ENCODE measurements at places on chromosomes 1 and 21.
A peak's percentile ranks its signal among the peaks of the same experiment; 100 is the strongest.

- no peak for DNase-seq
These were observed 131.4 kb upstream of the COL6A1 start for GRCh38 chr21:45850181-45850580.

- DNase-seq, result no peak
These were observed 536 bp upstream of the EXO1 start for GRCh38 chr1:241847540-241847795.

GRCh38 chr1:70358921-70359564, 4.5 kb upstream of the ANKRD13C start:
- DNase-seq, result no peak

DNA sequence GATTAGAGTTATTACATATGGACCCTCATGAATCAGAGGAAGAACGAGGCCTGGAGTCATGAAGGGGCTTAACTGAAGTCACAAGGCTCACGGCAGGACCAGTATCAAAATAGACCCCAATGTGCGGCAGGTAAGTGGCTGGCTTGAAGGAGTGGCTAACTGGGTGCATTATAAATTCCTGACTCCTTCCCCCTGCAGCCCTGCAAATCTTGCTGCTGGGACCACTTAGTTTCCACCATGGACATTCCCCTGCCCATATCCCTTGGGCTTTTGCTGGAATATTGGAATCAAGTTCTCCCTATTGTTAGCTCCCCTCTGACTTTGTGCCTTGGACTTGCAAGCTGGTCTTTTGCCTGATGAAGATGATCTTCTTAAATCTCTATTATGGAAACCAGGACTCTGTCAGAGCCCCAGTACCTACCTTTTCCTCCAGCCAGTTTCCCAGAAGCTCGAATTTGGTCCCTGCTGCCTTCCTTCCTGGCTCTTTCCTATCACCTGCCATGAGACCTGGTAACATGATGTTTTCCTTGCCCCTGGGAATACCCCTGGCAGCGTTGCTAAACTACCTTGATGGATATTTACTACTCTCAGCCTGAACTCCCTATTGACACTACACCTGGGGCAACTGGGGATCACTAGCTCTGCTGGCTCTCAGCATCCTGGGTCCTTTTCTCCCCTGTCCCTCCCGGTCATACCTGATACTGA, 156.0 kb upstream of the JUN start:
- DNase-seq, result no peak

DNA sequence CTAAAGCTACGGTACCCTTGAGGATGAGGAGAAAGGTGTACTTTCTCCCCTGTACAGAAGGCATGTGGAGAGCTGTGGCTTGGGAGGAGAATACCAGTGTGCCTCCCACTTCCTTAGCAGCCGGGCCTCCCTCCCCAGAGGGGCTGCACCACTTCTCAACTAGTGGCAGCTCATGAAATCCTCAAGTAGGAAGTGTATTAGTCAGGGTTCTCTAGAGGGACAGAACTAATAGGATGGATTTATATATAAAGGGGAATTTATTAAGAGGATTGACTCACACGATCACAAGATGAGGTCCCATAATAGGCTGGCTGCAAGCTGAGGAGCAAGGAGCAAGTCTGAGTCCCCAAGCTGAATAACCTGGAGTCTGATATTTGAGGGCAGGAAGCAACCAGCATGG, 53.1 kb upstream of the PPP2R5A start:
- DNase-seq, result no peak

DNA sequence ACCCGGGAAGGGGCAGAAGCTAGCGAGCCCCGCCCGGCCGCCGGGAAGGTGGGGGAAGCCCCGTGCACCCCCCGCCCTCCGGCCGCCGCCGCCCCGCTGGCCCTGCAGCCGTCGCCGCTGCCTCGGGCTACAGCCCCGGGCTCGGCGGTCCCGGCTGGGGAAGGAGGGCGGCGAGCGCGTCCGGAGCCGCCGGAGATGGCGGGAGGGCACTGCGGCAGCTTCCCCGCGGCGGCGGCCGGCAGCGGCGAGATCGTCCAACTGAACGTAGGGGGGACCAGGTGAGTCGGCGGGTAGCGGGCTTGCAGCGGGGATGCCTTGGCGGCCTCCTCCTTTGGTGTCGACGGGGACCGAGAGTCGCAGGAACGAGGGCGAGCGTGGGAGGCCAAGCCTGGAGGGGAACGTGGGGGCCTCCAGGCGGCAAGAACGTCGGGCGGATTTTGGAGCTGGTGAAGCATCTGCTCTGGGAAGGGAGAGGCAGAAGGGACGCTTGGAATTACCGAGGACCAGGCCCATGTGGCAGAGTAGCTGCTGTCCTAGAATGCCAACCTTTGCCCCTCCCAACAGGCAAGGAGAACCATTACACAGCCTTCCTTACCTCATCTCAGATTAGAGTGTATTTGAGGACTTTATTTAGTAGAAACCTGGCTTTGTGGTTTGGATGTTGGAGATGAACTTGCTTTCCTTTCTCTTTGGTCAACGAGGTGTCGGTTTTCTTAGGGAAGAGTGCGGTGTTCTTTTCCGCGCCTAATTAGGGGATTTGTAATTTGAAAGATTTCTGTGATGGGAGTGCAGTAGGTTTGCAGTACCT, 591 bp downstream of the KCTD3 start:
- DNase-seq, result peak; percentile 18

- DNase-seq, result no peak
These were observed 108.4 kb downstream of the HHAT start for GRCh38 chr1:210437111-210437510.

GRCh38 chr1:90761781-90762589, 44.9 kb upstream of the BARHL2 start:
- DNase-seq, result no peak

GRCh38 chr1:2962061-2962460, 59.2 kb upstream of the ACTRT2 start:
- no peak for DNase-seq

DNA sequence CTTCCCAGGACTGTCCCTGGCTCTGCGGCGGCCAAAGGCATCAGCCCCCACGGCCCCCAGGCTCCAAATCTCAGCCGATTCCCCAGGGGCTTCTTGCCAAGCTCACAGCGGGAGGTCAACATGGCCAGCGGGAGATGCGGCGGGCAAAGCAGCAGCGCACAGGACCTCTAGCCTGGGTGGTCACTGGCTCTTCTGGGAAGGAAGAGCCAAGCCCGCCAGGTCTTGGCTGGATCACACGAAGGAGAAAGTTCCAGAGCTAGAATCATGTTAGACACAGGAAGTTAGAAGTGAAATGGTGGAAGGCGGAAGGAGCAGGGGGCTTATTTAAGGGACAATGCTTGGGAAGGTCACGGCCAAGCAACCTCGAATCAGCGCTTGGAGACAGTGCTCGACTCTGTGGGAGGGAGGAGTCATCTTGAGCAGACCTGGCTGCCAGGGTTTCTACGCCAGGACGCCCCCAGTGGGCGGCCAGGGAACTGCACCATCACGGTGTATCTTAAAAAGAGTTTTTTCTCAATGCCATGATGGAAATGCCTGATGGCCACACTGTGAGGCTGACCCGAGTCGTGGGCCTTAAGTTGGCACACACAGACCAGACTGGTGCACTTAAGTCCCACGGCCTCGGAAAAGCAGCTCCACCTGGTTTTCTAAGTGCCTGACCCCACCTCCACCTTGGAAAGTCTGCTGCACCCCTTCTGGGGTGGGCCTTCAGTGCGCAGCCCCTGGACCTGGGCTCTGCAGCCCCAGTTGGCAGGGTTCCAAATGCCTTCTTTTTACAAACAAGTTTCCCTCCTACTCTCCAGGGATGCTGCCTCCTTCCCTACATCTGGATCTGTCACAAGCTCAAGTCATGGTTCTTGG, 29.3 kb downstream of the SLC66A1 start:
- DNase-seq, result no peak

- DNase-seq, result no peak
These were observed 127.9 kb downstream of the PTPRU start for GRCh38 chr1:29364101-29364678.

DNA sequence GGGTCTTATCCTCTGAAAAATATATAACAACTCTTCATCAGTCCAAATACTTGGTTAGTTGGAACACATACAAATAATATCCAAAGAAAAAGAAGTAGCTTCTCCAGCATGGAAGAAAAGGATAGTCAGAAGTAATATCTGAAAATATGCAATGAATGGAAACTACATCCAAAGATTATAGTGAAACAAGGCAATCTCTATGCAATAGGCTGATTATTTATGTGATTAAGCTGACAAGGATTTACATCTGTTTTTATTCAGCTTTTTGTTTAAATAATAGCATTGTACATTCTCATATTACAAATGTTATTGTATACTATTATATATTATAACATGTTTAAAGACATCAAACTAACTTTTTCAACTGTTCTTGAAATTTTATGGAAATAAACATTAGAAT, 15.3 kb upstream of the TGFBR3 start:
- no peak for DNase-seq

GRCh38 chr1:117959364-117959763, 29.8 kb downstream of the WDR3 start:
- no peak for DNase-seq

DNA sequence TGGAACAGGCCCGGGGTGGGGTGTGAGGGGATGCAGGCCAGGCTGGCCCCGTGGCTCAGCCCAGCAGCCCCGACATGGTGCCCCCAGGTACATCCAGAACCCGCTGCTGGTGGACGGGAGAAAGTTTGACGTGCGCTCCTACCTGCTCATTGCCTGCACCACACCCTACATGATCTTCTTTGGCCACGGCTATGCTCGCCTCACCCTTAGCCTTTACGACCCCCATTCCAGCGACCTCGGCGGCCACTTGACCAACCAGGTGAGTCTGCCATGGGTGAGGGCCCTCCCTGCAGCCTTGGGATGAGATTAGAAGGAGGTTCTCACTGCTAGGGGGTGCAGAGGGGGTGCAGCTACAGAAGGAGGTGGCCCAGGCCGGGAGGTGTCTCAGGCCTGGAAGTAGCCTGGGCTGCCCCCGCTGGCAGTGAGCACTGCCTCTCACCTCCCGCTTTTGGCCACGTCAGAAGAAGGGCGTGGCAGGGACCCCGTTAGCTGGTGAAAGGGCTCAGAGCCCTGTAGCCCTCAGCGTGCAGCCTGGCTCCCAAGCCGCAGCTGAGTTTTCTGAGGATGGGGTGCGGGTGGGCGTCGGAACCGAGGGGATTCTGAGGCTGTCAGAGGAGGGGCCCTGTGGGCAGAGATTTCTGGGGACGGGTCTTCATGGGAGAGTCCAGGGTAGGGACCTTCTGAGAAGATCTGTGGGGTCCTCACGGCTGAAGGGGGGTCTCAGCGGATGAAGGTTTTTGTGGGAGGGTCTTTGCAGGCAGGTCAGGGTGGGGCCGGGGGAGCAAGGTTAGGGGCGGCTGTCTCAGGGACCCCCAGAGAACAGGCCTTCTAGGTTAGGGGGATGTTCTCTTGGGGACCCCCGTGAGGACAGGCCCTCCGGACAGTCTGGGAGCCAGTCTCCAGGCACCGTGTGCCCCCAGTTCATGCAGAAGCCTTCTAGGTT, 10.4 kb downstream of the TTLL10 start:
- no peak for DNase-seq

DNA sequence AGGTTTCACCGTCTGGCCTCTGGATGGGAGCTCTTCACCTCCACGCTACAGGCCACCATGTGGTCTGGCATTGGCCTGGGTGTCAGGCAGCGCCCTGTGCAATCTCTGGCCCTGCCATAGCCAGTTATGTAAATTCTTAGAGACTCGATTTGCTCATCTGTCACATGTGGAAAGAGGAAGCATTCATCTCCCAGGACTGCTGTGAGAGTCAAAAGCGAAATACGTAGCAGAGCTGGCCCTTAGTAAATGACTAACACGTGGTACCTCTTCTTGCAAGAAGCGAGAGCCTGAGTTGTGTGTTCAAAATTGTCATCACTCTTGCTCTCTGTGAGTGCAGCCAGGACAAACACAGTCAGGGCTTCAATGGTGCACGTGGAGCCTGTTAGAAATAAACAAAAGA, 159.0 kb upstream of the BACE2 start:
- no peak for DNase-seq

GRCh38 chr1:196661345-196661744, 9.5 kb downstream of the CFH start:
- DNase-seq, result no peak

DNA sequence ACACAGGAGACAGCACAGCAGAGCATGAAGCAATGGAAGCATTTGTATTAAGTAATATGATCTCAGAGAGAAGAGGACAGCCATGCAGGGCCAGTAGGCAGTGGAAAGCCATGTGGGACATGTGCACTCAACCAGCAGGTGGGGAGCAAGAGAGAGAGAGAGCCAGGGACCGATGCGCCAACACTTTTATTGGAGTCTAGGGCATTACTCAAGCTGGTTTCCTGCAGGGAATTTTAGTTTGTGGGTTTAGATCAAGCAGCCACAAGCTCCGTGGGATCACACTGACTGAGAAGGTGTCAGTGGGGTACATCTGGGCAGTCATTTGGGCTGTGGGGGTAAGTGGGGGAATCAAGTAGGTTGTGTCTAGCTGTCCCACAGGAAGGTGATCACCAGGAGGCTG, 137.1 kb downstream of the PCBP3 start:
- DNase-seq, result no peak

DNA sequence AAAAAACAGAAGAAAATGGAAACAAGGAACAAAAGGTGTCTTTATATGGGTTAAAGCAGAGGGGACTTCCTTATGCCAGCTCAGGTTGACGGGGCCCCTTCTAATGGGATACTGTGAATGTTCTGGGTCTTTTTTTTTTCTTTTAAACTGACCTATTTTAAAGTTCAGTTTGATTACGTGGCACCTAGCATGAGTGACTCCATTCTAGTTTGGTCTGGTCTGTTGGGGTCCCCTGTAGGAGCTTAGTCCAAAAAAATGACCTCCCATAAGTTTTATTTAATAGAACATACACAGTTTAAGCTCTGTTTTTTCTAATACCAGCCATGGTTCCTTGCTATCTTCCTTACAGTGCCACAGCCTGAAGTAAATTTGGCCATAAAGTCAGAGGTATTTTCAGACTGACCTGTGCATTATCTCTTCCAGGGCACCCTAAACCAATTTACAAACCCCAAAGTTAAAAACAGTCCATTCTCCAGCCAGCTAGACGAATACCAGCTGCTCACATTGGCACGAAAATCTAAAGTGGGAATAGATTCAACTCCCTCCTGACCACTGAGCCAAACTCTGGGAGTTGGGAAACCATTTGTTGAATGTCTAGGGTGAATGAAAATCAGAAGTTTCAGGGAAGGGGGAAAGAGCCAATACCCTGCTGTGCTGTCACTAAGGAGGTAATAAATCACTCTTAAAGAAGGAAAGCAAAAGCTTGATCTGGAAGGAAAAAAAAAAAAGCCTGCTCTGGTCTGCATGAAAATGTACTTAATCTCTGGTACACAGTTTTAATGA, 42.4 kb downstream of the AKNAD1 start:
- no peak for DNase-seq
